ENCODE measurements at places on chromosomes 7 and 10.

- DNase-seq = no peak
These were observed 21.3 kb upstream of the LIPM start for GRCh38 chr10:88781206-88781605.

DNA sequence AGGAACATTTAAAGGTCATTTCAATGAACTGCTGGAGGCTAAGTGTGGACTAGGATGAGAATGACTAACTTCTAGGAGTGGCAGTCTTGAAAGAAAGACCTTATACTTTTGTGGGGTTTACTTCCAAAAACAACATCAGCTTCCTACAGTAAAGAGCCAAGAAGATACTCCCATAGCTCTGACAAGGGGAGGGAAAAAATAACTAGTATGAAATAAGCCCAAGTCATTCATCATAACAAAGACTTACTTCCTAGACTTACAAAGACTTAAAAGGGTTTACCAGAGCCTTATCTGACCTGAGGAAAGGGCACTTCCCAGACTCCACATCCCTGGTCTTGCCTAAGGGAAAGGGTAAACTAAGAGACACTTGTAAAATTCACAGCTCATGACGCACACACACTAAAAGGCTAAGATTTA, 31.7 kb downstream of the ARHGAP12 start:
- DNase-seq = no peak

DNA sequence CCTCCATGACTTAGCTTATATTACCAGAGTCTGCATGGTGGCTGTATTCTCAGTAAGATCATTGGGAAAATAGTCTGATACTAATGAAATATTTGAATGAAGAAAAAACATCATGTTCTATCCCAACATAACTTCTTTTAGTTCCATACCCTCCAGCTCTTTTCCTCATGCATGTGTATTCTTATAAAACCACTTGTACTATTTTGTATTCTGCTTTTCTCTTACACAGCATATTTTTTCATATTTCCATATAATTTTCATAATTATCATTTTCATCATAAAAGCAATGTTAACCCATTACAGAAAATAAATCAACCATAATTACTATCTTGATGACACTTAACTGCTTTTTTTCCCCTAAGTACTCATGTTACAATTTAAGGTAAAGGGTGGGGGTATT, 371.2 kb upstream of the LRGUK start:
- DNase-seq = no peak

DNA sequence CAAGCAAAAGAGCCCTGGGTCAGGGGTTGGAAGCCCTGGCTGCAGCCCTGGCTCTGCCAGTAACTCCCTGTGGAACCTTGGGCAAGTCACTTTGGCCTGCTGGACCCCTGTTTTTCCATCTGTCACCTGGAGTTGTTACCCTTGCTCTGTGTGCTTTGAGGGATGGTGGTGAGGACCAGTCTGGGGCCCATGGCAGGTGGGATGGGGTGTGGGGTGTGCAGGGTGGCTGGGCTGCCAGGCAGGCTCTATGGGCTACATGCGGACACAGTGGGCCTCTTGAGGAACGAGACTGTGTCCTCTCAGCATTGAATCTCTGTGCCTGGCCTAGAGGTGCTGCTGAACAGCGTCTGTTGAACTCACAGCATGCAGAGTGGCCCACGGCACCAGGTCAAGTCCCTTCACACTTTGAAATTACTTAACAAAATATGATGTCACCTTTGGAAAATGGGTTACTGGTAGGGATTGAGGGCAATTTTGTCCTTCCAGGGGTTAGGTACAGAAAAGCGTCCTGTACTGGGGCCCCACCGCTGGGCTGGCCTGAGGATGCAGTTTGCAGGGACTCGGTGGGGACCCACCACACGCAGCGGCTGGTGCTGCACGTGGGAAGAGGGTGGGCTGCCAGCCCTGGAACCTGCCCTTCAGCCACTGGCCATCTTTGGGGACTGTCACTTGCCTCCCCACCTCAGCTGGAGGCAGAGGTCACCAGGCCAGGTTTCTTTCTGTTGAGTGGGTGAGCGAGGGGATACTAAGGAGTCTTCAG, 45.3 kb downstream of the PRF1 start:
- DNase-seq = no peak

DNA sequence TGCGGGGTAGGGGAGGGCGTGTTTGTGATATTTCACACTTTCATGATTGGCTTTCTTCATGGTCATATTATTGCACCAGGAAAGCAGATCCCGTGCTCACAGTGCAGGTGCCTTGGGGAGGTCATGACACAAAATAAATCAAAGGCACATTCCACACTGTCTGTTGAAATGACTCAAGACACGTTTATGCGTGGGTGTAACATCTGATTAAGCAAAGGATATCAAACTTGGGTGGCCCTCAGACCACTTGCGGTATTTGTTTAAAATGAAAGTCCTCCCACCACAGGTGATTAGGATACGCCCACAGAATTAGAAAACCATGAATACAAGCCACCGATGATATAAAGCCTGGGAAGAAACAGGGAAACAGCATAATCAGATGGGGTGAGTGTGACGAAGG, 51.1 kb downstream of the SVIL start:
- no peak for DNase-seq

- no peak for DNase-seq
These were observed 182.0 kb downstream of the KCNMA1 start for GRCh38 chr10:77455561-77455960.

DNA sequence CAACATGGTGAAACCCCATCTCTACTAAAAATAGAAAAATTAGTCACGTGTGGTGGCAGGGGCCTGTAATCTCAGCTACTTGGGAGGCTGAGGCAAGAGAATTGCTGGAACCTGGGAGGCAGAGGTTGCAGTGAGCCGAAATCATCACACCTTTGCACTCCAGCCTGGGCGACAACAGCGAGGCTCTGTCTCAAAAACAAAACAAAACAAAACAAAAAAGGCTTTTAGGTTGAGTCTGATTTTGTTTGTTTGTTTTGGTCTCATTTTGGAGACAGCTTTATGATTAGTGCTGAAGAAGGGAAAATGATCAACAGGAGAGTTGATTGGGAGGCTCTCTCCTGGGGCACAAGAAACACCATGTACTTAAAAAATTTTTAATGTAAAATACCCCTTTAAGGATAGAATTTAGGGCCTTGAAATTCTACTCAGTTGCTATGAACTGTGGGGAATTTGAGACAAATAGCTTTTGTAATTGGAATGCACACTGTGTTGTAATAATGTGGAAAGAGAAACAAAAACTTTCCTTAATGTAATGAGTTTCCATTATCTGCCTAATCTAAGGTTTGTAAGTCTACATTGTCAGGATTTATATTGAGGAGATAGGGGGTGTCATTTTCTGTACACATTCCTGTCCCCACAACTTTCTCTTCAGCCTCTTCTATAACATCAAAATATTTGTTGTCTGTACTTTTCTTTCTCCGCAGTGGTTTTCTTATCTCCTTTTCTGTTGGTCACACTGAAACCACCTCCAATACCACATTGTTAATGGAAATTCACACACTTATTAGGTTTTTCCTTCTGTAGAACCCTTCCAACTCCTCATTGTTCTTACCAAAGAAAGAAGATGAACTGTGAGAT, 41.3 kb downstream of the ARID5B start:
- DNase-seq = no peak

GRCh38 chr7:77563275-77563674, 26.2 kb downstream of the PTPN12 start:
- no peak for DNase-seq

DNA sequence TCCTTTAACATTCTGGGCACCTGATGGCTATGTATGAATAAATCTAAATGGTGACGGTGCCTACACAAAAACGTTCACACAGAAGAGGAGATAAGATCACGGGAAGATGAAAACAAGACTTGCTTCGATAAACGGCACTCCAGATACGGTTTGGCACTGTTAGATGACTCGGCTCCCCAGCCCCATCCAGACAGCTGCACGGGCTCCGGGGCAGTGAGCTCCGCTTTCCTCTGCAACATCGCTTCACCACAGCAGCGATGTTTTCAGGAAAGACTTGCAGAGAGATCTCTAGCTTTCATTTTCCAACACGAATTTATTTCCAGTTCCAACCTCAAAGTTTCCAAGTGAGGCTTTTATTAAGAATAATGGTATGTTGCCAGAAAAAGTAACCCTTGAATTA, 132.1 kb downstream of the KLF6 start:
- DNase-seq = no peak

GRCh38 chr7:128703609-128704241, 31.6 kb downstream of the GARIN1A start:
- DNase-seq = no peak

Data from NCI-H524 (cell line).